ENCODE measurements at places on chromosomes 12 and 14.
A peak's percentile ranks its signal among the peaks of the same experiment; 100 is the strongest.

- DNase-seq: no peak
Measured at GRCh38 chr14:92259613-92260357, 63.2 kb upstream of the SLC24A4 start.

GRCh38 chr12:6981152-6982052, 10.7 kb downstream of the EMG1 start:
- no peak for DNase-seq

- DNase-seq: no peak
Measured at GRCh38 chr12:61137677-61138414, 1122.4 kb upstream of the USP15 start.

GRCh38 chr12:122085591-122085990, 7.0 kb downstream of the MLXIP start:
- DNase-seq: no peak

DNA sequence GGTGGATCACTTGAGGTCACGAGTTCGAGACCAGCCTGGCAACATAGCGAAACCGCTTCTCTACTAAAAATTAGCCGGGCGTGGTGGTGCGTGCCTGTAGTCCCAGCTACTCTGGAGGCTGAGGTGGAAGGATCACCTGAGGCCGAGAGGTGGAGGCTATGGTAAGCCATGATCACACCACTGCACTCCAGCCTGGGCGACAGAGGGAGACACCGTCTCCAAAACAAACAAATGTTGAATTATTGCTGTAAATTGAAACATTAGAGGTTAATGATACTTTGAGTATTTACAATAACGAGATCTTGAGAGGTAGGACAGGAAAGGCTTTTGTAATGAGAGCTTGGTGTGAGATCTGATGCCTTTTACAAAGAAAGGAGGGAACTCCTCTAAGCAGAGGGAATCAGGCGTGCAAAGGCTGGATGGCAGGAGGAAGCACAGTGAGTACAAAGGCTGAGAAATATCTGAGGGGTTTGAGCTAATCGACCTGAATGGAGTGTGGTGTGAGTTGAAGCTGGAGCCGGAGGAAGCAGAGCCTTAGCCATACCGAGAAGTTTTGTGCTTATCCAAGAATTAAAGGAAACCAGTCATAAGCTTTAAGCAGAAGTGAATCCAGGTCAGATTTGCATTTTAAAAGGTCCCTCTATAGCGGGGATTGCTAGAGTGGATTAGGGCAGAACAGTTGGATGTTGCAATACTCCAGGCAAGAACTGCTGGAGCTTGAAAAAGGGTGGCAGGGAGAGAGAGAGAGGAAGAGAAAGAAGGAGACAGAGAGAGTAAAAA, 1.1 kb downstream of the RHNO1 start:
- no peak for DNase-seq

- DNase-seq: no peak
Measured at GRCh38 chr12:2378835-2379330, 326.1 kb downstream of the CACNA1C start.

DNA sequence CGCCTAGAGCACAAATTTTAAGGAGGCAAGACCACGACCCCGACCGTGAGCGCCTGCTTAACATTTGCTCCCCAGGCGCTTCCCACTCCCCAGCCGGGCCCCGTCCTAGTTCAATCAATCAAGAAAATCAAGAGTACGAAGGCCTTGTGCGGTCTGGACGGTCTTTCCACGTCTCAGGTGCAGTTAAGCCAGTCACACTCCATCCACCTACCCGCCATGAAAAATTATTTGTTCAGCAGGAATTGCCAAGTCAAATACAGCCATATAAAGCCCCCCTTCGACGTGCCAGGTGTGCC, 603 bp upstream of the LRR1 start:
- peak; percentile 20 for DNase-seq

DNA sequence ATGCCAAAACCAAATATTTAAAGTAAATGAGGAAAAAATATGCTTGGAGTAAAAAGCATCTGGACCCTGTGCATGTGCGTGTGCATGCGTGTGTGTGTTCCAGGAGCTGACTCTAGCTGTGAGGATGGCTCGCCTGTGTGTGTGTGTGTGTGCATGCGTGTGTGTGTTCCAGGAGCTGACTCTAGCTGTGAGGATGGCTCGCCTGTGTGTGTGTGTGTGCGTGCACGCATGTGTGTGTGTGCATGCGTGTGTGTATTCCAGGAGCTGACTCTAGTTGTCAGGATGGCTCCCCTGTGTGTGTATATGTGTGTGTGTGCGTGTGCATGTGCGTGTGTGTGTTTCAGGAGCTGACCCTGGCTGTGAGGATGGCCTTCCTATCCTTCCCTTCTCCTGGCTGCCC, 357.7 kb downstream of the CACNA1C start:
- DNase-seq: no peak

DNA sequence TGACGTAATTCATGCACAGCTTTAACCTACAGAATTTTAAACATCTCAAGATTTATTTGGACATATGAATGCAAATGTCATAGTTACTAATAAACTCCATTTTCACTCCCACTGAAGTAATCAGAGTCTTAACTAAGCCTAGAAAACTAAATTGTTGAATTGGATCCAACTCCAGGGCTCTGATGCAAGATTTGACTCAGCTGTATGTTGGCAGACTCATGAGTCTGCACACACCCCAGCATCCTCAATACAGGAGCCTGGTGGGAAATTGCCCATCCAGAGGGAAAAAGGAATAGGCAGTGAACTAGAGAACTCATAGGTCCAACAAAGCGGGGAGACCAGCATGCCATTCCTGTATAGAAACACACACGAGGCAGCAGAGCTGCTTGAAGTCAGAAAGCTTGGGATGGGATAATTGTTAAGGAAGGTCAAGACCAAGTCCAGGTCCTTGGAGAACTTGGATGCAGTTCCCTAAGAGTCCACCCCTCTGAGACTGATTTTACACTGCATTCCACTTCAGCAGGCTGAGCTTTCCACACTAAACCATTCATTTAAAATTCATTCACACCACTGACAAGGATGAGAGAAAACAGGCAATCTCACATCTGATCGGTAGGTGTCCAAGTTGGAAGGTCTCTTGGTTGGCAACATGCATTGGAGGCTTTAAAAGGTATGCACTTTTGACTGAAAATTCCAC, 14.4 kb downstream of the TMTC1 start:
- peak; percentile 5 for DNase-seq

- DNase-seq: no peak
Measured at GRCh38 chr12:67957383-67957782, 31.9 kb upstream of the IFNG-AS1 start.

- DNase-seq: no peak
Measured at GRCh38 chr12:3185260-3185870, 108.2 kb downstream of the TSPAN9 start.

- DNase-seq: no peak
Measured at GRCh38 chr12:2447861-2448260, 346.9 kb upstream of the FKBP4 start.

GRCh38 chr12:53806721-53807120, 54.9 kb upstream of the CISTR start:
- DNase-seq: no peak

DNA sequence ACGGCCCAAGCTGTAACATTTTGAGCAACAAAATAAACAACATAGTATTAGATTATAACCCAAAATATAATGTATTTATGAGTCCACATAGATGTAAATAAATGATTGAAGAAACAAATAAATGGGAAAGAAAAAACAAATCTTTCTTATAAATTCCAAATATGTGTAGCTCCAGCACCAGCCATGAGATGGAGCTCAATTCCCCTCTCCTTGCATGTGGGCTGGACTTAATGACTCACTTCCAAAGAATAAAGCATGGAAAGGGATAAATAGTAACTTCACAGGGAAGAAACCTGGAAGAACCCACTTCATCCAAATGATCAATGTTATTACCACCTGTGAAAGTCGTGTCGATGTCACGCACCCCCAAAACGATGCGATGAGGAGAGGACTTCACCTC, 158.8 kb downstream of the RPAP3 start:
- peak; percentile 50 for DNase-seq

DNA sequence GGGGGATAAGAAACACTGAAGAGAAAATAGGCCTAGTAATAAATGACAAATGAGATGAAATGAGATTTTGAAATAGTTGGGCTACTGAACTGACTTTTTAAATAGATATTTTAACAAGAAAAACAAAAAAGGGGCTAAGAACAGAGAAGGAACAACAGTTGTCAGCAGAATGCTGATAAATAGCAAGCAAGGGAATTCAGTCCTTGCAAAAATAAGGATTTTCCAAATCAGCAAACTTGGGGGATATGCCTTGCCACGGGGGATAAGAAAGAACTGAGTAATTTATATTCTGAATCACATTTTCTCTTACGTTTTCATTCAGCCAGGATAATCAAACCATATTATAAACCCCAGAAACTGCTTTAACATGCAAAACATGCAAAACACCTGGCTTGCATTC, 12.9 kb upstream of the CCDC196 start:
- no peak for DNase-seq

DNA sequence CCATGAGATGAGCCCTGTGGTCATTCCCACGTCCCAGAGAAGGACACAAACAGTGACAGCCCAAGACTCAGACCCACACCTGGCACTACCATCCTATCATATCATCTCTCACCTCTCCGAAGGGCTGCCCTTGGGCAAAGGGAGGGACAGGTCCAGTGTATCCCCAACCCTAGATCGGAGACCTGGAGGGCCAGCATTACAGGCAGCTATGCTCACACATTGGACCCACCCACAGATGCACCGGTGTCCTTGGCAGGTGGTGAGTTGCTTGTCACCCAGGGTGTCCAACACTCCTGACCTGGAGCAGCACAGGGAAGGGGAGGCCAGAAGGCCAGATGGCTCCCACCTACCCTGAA, 117.4 kb downstream of the DICER1 start:
- no peak for DNase-seq

DNA sequence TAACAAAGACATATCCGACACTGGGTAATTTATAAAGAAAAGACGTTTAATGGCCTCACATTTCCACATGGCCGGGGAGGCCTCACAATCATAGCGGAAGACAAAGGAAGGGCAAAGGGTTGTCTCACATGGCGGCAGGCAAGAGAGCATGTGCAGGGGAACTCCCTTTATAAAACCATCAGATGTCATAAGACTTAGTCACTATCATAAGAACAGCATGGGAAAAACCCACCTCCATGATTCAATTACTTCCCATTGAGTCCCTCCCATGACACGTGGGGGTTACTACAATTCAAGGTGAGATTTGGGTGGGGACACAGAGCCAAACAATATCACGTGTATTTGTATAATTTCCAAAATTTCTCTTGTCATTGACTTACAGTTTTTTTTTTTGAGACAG, 5.5 kb upstream of the LMNTD1 start:
- no peak for DNase-seq

- no peak for DNase-seq
Measured at GRCh38 chr14:24993631-24994030, 56.3 kb downstream of the STXBP6 start.

GRCh38 chr14:78519863-78520262, 349.7 kb downstream of the NRXN3 start:
- DNase-seq: peak; percentile 29

GRCh38 chr12:9710584-9711375, 22.1 kb downstream of the CLECL1 start:
- DNase-seq: no peak

- no peak for DNase-seq
Measured at GRCh38 chr12:114851981-114852380, 168.0 kb upstream of the TBX3 start.

GRCh38 chr12:117967043-117967442, 1.7 kb downstream of the KSR2 start:
- no peak for DNase-seq

DNA sequence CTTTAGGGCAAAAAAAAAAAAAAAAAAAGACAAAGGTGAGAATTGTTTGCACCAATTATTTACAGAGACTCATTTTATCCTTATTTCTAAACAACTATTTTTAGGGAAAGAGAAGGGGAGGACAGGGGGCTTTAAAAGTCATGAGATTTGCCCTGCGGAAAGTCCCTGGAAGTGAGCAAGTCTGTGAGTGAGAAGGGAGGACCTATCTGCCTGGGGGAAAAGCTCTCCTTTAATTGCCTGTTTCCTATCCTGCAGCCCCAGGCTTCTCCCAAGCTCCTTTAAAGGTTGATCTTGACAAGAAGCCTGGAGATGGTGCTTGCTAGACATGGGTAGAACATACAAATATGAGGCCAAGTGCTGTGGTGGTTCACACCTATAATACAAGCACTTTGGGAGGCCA, 8.3 kb upstream of the CHST11 start:
- no peak for DNase-seq

DNA sequence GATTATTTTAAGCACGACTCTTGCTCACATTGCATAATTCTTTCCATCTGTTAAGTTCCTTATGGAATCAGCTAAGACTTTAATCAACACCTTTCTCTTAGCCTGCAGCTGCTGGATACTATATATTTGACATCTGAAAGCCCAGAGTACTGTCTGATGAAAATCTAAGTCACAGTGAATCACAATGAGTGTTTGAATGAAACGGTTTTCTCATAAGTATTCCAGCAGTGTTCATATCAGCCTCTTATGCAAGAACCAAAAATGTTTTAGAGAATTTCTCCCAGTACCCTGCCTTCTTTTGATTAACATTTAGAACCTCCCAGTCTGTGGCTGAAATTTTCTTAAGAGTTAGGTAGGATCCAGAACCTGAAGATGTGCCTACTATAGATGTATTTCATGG, 55.6 kb downstream of the FRMD6 start:
- DNase-seq: no peak

DNA sequence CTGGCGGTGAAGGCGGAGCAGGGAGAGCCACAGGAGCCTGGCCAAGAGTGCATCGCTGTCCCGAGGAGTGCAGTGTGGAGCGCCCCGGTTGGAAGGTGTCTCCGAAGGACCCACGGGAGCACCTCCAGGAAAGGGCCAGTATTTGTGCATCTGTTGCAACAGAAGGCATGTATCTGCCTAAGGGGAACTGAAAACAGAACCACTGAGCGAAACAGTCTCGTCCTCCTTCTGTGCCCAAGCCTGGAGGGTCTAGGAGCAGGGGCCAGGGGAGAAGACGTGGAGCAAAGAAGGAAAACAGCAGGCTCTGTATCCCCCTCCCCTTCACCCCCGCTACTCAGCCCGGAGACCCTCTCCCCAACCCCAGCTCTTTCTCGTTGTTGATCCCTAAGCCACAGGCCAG, 5.3 kb upstream of the LRRC10 start:
- no peak for DNase-seq

GRCh38 chr14:70422538-70422937, 5.6 kb upstream of the SYNJ2BP start:
- no peak for DNase-seq

DNA sequence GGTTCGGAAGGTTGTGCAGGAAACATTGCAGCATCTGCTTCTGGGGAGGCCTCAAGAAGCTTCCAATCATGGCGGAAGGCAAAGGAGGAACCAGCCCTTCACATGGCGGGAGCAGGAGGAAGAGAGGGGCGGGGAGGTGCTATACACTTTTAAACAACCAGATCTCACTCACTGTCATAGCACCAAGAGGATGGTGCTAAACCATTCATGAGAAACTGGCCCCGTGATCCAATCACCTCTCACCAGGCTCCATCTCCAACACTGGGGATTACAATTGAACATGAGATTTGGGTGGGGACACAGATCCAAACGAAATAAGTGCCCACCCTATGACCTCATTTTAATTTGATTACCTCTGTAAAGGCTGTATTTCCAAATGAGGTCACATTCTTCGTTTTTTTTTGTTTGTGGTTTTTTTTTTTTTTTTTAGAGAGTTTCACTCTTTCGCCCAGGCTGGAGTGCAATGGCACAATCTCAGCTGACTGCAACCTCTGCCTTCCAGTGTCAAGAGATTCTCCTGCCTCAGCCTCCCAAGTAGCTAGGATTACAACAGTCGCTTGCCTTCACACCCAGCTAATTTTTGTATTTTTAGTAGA, 11.4 kb upstream of the ORAI1 start:
- DNase-seq: no peak

GRCh38 chr12:47602949-47603558, 102.8 kb downstream of the RPAP3 start:
- no peak for DNase-seq

- no peak for DNase-seq
Measured at GRCh38 chr14:68779761-68780323, 13.0 kb downstream of the ZFP36L1 start.
